ENCODE measurements at places on chromosomes 7 and 10. TPM values are rescaled to one million over a fixed set of nuclear protein-coding genes. Genes with fewer than 3 reads are reported as not detected.

- DNase-seq = no peak
These were observed 176.8 kb downstream of the KIAA1217 start for GRCh38 chr10:24385776-24386175.

MACROH2A2 gene
- 3.4 TPM for total RNA-seq

- DNase-seq = no peak
These were observed 86.7 kb downstream of the KLF6 start for GRCh38 chr10:3698312-3698711.

GRCh38 chr10:78116361-78116760 is 82.7 kb downstream of the RPS24 start:
- no peak for DNase-seq

GRCh38 chr7:39683216-39683845 is 60.0 kb downstream of the RALA start:
- DNase-seq = no peak

- DNase-seq = no peak
These were observed 3.1 kb upstream of the TMEM26 start for GRCh38 chr10:61456095-61456789.

CHST3 gene
- 0.07 TPM for total RNA-seq

GRCh38 chr10:16817125-16818019 is at the start of gene RSU1:
TSS of gene RSU1 (minus strand) at chr10:16817424. CDS start at chr10:16817081, 343 bp downstream.
- peak; percentile 100 for DNase-seq
